ENCODE measurements at places on chromosomes 6 and 20.

GRCh38 chr6:118580585-118581419 is 32.7 kb downstream of the PLN start:
- H3K4me3 ChIP-seq, result no peak overlapping the region
- H3K27me3 ChIP-seq, result no peaks in the 10 kb centered on the region
- H3K27ac ChIP-seq, result peak overlapping the region; percentile 79
- DNase-seq, result peak; percentile 35

GRCh38 chr20:35788796-35789195 is 17.0 kb downstream of the PHF20 start:
- no peak overlapping the region for H3K27ac ChIP-seq
- no peaks in the 10 kb centered on the region for H3K27me3 ChIP-seq
- no peak overlapping the region for H3K4me3 ChIP-seq
- DNase-seq, result no peak

DNA sequence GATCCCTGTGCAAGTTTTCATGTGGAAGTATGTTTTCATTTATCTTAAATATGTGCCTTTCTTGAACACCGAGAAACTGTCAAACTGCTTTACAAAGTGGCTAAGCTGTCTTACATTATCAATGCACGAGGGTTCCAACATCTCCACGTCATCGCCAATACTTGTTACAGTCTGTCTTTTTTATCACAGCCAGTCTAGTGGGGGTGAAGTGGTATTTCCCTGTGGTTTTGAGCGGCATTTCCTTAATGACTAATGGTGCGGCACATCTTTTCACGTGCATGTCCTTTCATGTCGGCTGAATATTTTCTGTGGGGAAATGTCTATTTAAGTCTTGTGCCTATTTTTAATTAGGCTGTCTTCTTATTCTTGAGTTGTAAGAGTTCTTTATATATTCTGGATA is 280.4 kb downstream of the FOXC1 start:
- H3K27me3 ChIP-seq, result no peaks in the 10 kb centered on the region
- no peak for DNase-seq
- peaks cover 3% of the 10 kb centered on the region for H3K4me1 ChIP-seq
- H3K4me3 ChIP-seq, result no peak overlapping the region
- H3K36me3 ChIP-seq, result no peaks in the 10 kb centered on the region
- H3K27ac ChIP-seq, result no peak overlapping the region

DNA sequence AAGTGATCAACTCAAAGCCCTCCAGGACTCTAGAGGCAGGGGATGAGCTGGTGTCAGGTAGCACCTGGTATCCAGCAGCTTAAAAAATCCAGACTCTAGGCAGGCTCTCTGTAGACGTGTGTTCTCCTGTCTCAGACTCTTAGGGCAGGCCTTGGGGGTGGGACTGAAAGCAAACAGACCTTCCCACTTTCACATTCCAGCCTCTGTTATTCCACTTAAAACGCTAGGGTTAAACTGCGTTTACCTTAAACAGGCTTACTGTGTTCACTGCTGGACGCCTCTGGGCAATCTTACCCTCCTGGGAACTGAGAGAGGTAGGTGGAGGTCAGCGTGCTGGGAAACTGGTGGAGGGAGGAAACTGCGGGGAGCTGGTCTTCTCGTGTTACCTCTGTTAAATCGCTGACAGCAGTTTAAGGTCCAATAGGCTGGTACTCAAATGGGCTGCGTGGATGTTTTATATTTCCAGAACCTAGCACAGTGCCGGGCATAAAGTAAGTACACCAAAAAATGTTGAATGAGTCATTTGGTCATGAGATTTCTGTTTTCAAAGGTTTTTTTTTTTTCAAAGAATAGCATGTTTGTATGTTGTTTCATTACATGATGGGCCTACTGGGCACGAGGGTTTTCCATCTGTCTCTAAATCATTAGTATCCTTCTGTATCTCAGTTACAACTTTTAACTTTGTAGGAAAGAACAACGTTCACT is at the start of gene GCNT2:
Gene GCNT2, plus strand, starts transcription at position 248 of the 705 bp plus-strand sequence. CDS start 7,561 bp downstream, outside the sequence.
- no peaks in the 10 kb centered on the region for H3K27me3 ChIP-seq
- no peak within 1 kb of the TSS for H3K27ac ChIP-seq
- H3K4me1 ChIP-seq, result peaks cover 10% of the 10 kb centered on the region
- no peaks in the 10 kb centered on the region for H3K36me3 ChIP-seq
- no peak within 1 kb of the TSS for H3K4me3 ChIP-seq
- DNase-seq, result no peak

DNA sequence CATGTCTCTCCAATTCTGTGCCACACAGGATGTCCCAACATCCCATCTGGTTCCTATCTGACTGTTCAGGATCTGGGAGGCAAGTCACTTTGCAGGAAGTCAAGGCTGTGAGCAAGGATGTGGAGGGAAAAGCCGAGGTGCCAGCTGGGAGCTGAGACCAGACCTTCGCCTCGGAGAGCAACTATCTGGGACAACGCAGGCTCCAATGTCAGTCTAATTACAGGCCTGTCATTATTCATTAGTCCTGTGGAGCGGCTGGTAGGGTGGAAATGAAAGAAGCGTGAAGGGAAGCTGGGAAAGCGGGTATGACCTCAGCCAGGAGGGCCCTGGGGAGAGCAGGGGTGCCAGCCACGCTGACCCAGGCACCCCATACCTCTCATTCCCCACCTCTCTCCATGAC is 147.3 kb downstream of the UNC5CL start:
- H3K27me3 ChIP-seq, result no peaks in the 10 kb centered on the region
- DNase-seq, result no peak
- no peaks in the 10 kb centered on the region for H3K36me3 ChIP-seq
- H3K27ac ChIP-seq, result no peak overlapping the region

DNA sequence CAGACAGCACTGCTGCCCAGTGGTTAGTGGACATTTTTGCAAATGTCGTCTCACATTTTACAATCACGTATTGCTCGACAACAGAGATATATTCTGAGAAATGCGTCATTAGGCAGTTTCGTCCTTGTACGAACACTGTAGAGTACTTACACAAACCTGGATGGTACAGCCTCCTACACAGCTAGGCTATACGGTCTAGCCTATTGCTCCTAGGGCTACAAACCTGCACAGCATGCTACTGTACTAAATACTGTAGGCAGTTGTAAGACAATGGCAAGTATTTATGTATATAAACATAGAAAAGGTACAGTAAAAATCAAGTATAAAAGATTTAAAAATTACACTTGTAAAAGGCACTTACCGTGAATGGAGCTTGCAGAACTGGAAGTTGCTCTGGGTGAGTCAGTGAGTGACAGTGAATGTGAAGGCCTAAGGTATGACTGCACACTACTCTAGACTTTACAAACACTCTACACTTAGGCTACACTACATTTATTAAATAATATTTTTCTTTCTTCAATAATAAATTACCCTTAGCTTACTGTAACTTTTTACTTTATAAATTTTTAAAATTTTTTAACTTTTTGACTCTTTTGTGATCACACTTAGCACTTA is 43.1 kb downstream of the ALDH5A1 start:
- no peaks in the 10 kb centered on the region for H3K36me3 ChIP-seq
- H3K27ac ChIP-seq, result no peak overlapping the region
- no peak overlapping the region for H3K4me3 ChIP-seq
- H3K27me3 ChIP-seq, result no peaks in the 10 kb centered on the region
- DNase-seq, result no peak

GRCh38 chr6:246352-246751 is 45.9 kb upstream of the DUSP22 start:
- H3K27ac ChIP-seq, result peak overlapping the region; percentile 39
- H3K36me3 ChIP-seq, result peaks cover 1% of the 10 kb centered on the region
- no peak for DNase-seq
- peaks cover 11% of the 10 kb centered on the region for H3K4me1 ChIP-seq

- no peaks in the 10 kb centered on the region for H3K4me1 ChIP-seq
- H3K27me3 ChIP-seq, result no peaks in the 10 kb centered on the region
- no peaks in the 10 kb centered on the region for H3K36me3 ChIP-seq
- H3K27ac ChIP-seq, result no peak overlapping the region
- no peak for DNase-seq
Measured at GRCh38 chr6:83417880-83418663, 12.8 kb downstream of the ME1 start.

DNA sequence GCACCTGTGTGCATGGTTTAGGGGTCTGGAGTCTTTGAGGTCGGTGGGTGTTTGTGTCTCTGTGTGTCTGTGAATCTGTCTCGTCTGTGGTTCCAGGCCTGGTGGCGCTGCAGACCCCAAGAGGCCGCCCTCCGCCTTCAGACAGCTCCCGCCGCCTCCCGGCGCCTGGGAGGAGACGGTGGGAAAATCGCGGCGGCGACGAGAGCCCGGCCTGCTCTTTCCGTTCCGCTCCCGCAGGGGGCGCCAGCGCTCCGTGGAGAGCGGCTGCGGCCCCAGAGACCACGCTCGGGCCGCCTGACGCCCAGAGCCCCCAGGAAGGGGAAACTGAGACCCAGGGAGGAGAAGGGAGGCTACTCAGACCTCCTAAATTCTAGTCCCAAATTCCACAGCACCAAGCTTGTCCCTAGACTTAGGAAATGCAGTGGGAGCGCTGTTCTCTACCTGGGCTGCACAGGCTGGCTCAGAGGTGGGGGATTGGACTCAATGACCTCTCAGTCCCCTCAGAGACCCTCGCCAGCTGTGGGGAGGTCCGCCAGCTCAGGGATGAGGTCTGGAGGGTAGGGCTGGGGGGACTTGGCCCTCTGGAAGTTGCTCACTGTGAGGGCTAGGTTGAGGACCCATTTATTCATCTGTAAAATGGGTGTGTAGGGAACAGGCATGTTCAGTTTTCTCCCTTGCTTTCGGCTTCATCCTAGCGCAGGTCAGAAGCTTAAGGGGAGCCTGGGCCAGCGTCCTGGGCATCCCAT is 36.9 kb upstream of the BLCAP start:
- H3K36me3 ChIP-seq, result no peaks in the 10 kb centered on the region
- no peak overlapping the region for H3K4me3 ChIP-seq
- no peak overlapping the region for H3K27ac ChIP-seq
- H3K27me3 ChIP-seq, result peaks cover 51% of the 10 kb centered on the region
- DNase-seq, result peak; percentile 38
- H3K4me1 ChIP-seq, result peaks cover 1% of the 10 kb centered on the region

DNA sequence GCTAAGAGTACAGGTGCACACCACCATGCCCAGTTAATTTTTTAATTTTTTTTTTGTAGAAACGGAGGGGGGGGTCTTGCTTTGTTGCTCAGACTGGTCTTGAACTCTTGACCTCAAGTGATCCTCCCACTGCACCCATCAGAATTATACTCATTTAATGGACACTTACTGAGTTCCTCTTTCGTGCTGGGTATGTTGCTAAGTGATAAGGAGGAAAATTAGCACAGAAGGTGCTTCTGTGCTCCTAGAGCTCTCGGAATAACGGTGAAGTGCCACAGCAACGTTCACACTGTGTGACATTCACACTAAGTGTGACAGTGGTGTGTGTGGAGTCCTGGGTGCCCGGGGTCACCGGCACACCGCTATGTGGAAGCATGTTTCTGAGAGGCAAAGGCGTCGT is 32.1 kb upstream of the BMP6 start:
- H3K27ac ChIP-seq, result no peak overlapping the region
- peaks cover 6% of the 10 kb centered on the region for H3K27me3 ChIP-seq
- peaks cover 13% of the 10 kb centered on the region for H3K4me1 ChIP-seq
- no peak for DNase-seq
- H3K4me3 ChIP-seq, result no peak overlapping the region

GRCh38 chr6:84249724-84250123 is 22.3 kb upstream of the CEP162 start:
- no peak overlapping the region for H3K27ac ChIP-seq
- no peak for DNase-seq
- H3K4me1 ChIP-seq, result no peaks in the 10 kb centered on the region

DNA sequence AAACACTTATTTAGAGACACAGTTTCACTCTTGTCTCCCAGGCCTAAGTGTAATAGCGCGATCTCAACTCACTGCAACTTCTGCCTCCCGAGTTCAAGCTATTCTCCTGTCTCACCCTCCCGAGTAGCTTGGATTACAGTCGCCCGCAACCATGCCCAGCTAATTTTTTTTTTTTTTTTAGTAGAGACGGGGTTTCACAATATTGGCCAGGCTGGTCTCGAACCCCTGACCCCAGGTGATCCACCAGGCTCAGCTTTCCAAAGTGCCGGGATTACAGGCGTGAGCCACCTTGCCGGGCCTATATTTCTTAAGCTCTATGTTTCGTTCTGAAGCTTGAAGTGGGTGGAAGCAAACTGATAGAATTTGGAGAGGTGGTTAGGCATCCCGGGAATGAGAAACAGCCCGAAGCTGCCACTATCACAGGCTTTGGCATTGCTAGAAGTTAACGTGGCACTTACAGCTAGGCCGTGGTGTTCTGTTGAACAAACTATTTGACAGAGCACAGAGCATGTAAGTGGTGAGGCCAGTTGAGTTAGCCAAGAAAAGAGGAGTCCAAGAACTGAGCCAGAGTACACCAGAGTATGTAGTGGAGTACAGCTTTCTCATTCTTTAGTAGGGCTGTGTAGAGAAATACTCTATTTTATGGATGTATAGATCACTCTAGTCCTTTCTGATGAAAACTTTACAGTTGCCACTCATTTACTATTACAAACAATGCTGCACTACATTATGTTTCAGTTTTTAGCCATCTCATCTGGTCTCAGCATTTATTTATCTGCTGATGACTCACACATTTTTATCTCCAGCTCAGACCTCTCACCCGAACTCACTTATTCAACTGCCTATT is 62.0 kb upstream of the HFE start:
- no peak for DNase-seq
- peaks cover 3% of the 10 kb centered on the region for H3K27me3 ChIP-seq
- H3K4me1 ChIP-seq, result peaks cover 82% of the 10 kb centered on the region
- H3K4me3 ChIP-seq, result peak overlapping the region; percentile 88
- peaks cover 2% of the 10 kb centered on the region for H3K36me3 ChIP-seq

DNA sequence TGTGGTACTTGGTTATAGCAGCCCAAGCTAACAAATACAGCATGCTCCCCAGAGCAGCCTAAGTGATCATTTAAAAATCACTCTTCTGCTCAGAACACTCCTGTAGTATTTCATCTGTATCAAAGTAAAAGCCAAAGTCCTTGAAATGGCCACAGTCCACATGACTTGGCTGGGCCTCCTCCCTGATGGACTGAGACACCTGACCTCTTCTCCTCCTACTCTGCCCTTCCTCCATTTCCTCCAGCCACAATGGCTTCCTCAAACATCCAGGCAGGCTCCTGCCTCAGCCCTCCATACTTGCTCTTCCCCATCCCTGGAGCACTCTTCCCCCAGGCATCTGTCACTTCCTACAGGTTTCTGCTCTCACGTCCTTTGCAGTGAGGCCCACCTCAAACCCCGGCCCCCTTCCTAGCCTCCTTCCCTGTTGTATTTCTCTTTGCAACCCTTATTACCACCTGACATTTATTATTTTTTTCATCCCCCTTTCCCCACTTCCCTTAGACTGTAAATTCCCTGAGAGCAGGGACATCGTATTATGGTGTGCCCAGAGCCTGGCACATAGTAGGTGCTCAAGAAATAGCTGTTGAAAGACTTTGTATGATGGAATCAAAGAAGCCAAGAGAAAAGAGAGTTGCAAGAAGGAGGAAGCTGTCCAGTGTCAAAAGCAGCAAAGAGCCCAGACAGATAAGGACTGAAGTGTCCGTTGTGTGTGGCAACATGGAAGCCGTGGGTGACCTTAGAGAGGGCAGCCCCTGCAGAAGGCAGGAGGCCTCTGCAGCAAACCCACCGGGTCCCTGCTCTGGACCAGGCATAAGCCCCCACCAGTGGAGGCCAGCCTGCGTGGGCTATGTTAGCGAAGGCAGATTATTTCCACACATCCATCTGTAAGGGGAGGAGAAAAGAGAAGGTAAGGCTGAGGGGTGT is 87.5 kb downstream of the TRERF1 start:
- peaks cover 24% of the 10 kb centered on the region for H3K36me3 ChIP-seq
- DNase-seq, result no peak
- H3K27ac ChIP-seq, result peak overlapping the region; percentile 21
- no peaks in the 10 kb centered on the region for H3K27me3 ChIP-seq

- H3K27ac ChIP-seq, result peak overlapping the region; percentile 90
- H3K4me1 ChIP-seq, result peaks cover 35% of the 10 kb centered on the region
- peak overlapping the region; percentile 89 for H3K4me3 ChIP-seq
- peaks cover 8% of the 10 kb centered on the region for H3K36me3 ChIP-seq
- peaks cover 5% of the 10 kb centered on the region for H3K27me3 ChIP-seq
Measured at GRCh38 chr6:158231551-158232315, 63.6 kb downstream of the GTF2H5 start.

All from activated CD4-positive, alpha-beta T cell treated with anti-CD3 and anti-CD28 coated beads, Interleukin-2, amount 10 ng/mL, durations not matched to agents 7 days and 5 days (primary cell).